ENCODE measurements at places on chromosomes 12 and 14. TPM values are rescaled to one million over a fixed set of nuclear protein-coding genes. Genes with fewer than 3 reads are reported as not detected.

Gene TMPRSS12
- not detected for total RNA-seq

DNA sequence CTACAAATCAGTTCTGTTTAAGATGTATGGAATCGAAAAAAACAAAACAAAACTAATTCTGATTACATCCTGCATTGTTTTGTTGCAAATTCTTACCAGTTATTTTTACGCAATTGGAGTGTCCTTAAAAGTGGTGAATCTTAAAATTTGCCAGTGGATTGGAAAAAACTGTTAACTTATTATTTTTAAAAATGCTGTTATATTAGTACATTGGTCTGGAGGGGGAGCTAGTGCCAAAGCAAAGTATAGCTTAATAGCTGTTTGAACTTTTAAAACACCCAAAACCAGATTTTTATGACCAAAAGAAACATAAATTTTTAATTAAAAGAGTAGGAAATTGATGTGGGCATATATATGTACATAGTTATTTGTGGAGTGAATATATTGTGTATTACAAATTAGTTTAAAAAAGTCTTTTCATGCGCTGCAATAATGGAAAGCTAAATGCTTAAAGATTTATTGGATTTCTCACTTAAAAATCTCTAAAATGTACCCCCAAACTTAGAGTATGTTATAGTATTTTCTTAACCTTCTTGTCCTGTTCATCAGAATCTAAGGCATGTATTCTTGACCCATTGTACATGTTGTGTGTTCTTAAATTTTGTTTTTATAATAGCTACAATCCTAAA lies 2.5 kb downstream of the FUT8 start:
- DNase-seq = peak; percentile 28

- DNase-seq = no peak
Observed at GRCh38 chr14:86575141-86575540, 1045.2 kb downstream of the FLRT2 start.

GRCh38 chr14:96197969-96198368 lies 6.7 kb upstream of the BDKRB2 start:
- no peak for DNase-seq

DNA sequence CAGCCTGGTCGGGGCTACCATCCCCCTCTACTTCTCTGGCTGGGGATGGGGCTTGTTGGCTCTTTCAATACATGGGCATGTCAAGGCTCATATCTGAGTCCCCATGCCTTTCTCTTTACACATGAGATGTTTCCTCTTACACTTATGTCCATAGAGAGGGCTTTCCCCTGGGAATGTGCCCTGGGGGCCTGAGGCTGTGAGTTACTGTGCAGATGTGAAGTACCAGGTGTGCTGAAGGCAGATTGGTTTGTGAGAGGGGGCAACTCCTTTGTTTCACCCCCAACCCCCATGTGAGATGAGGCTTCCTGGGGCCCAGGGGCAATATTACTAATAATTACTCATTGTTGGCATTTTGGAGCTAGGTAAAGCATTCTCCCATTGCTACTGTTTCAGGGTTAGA lies 32.8 kb downstream of the NRXN3 start:
- DNase-seq = no peak

DNA sequence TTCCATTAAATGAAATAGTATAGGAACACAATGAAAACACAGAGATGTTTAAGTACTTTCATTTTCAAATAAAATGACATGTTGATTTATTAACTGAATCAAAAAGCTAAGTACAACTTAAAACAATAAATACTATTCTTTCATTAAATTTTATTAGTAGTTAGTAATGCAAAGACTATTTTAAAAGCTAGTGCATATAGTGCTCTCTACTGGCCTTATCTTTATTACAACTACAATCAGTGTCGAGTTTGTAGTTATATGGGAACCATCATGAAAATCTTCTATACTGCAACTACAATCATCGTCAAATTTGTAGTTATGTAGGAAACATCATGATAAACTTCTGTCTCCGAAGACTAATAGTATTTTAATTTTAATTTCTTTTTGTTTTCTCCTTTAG lies 8.9 kb upstream of the LIN7A start:
- DNase-seq = no peak

Gene NDRG2
- total RNA-seq = 0.96 TPM

DNA sequence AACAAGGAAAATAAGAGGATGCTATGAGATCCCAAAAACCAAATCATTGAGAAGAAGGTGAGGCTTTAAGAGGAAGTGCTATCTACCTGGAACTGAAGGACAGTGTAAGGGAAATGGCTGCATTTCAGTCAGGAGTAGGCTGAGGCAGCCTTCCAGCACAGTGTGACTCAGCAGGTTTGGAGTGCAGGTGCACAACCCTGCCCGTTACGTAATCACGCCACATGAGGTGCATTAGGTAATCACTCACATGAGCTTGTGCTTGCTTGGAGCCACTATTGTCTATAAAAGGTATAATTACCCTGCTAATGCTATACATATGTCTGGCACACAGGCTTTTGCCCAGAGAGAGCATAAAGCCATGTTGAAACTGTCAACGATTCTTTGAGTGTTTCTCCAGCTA lies 74.9 kb downstream of the DIO2 start:
- DNase-seq = peak; percentile 0

DNA sequence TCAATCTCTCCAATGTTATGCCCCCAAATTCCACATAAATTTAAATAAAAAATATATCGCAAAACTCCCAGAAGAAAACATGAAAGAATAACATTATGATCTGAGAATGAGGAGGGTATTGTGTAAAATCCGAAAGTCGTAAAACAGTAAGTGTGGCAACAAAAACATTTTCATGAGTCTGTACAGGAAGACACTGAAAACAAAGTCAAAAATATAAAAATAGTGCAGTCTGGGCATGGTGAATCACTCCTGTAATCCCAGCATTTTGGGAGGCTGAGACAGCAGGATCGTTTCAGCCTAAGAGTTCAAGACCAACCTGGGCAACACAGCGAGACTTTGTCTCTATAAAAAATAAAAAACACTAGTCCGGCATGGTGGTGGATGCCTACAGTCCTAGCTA lies 57.1 kb downstream of the SPTLC2 start:
- DNase-seq = no peak

DNA sequence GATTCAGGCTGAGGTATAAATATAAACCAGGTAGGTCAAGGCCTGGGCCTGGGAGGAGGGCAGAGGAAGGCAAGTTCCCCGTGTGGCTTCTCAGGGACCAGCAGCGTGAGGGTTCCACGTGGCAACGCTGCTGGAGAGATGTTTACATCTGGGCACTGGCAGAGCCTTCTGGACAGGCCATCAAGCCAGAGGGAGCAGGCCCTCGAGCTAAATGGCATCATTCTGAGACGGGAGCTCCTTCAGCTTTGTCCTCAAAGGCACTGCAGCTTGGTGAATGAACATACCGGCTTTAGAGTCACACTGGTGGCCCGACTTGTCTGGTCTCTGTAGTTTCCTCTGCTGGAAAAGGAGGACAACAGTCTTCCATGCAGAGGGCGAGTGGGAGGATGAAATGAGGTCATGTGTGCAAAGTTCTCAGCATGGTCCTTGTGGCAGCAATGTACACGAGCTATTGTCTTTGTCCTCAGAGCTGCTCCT lies 231.3 kb downstream of the ZFP36L1 start:
- peak; percentile 34 for DNase-seq

Gene CD27
- total RNA-seq = not detected

Gene SLC10A1
- not detected for total RNA-seq

Gene OR4K5
- not detected for total RNA-seq

DNA sequence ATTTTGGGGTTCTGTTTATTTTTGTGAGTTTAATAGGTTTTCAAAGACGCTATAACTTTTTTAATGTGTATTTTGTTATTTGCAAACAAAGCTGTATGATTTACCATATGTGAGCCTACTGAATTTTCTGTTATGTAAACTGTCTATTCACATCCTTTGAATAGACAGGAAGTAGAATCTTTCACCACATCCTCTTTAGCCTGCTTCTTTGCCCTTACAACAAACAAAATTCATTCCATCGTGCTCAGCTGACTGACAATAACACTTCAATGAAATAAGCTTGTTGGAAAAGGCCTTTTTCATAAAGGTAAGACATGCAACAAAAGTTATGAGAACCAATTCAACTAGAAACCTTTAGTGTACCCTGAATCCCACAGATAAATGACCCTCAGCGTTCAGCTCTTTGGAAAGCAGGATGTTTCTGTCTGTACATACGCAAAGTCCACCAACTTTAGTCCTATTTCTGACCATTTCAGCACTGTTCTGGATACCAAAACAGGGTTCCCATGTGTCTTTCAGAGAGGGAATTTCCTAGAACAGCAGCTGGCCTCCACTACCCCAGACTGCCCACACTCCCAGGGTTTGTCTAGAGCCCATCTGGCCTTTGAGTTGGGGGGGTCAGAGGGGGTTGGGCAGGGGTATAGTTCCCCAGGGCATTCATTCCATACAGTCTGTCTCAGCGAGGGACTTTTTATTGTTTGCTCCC lies 71.3 kb downstream of the DUSP6 start:
- DNase-seq = peak; percentile 11

Gene PMEL
- 0.84 TPM for total RNA-seq

Gene AKAP3
- 2.3 TPM for total RNA-seq

Gene ARID4A
- 4.3 TPM for total RNA-seq

Gene CABP1
- not detected for total RNA-seq

Data from RPMI7951 (cell line).